ENCODE measurements at places on chromosomes 4 and X.

GRCh38 chr4:3642056-3642630 is 109.9 kb upstream of the LRPAP1 start:
- no peak for DNase-seq

GRCh38 chr4:98181809-98182208 is 38.5 kb upstream of the STPG2 start:
- peak; percentile 2 for DNase-seq

DNA sequence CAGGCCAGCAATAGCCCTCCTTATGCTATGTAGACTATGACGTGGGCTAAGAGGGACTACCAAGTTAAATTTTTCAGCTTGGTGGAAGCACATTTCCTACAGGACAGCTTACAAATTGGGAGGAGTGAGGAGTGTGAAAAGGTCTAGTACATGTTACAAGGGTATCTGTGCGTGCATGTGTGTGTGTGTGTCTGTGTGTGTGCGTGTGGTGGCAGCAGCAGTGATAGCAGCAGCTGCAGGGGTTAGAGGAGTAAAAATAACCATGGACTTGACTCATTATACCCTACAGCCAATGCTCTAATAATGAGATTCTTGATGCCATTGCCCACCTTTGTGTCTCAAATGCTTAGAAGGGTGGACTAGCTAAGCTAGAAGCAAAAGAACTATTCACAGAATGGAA is 88.6 kb downstream of the SLC9A7 start:
- no peak for DNase-seq

- no peak for DNase-seq
Observed at GRCh38 chrX:17613979-17614588, 123.2 kb upstream of the SCML1 start.

GRCh38 chr4:28482580-28483270 is 1622.1 kb downstream of the STIM2 start:
- DNase-seq = no peak
